Fibroblast of skin of left biceps (primary cell): ENCODE measurements at places on chromosomes 1 and 21.

DNA sequence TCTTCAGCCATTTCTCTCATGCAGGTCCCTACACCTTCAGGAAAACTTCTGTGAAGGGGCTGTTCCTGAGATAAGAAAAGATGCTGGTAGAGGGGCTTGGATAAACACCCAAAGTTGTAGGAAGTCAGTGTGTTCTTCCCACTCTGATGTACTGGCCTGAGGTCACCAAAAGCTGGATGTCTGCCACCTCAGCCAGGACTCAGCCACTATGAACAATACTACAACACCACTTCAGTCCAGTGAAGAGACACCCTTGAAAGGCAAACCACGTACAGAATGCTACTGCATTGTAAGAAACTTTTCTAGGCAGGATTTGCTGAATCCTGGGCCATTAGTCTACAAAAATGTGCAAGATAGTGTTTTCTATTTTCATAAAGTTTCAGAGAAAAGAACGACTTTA is 2.4 kb downstream of the PTPN14 start:
- no peak for DNase-seq

- no peak for DNase-seq
Observed at GRCh38 chr1:42931108-42931539, 27.5 kb downstream of the SLC2A1 start.

GRCh38 chr1:29953961-29954360 is 717.6 kb downstream of the PTPRU start:
- no peak for DNase-seq

DNA sequence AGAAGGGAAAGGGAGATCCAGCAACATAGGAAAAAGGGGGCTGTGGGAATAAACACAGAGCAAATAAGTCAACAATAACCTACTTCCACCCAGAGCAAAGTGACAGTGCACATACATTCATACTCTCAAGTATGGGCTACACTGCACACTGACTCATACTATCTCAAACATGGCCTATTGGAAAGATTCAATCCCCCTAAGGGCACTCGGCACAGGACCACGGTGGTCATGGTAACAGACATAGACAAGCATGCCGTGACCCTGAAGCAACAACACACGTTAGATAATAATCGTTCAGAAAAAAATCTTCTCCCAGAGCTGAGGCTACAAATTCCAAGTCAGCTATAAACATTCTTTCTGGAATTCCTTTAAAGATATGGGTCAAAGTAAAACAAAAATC is 16.8 kb upstream of the JAK1 start:
- DNase-seq, result no peak

DNA sequence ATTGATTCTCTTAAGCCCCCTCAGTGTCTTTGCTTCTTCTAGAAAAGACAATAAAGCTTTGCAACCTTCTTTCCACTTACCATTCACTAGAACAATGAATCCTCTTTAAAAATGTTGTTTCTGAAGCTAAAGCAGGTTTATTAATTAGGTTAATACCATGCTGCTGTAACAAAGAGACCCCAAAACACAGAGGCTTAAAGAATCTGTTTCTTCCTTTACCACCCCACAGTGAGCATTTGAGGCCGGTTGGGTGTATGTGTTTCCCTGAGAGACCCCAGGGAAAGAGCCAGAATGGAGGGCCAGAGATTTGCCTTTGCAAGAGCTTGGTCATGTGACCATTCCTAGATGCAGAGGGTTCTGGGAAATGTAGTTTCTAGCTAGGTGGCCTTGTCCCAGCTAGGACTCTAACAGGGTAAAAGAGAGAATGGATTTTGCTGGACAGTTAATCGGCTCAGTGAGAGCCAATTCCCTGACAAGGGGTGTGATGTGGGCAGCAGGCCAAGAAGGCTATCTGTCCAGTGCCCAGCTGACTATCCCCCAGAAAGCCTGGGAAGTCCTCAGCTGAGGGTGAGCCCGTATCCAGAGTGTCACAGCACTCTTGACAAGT is 191.8 kb upstream of the TMEM51 start:
- no peak for DNase-seq

GRCh38 chr1:153933430-153933829 is 10.7 kb upstream of the GATAD2B start:
- no peak for DNase-seq

DNA sequence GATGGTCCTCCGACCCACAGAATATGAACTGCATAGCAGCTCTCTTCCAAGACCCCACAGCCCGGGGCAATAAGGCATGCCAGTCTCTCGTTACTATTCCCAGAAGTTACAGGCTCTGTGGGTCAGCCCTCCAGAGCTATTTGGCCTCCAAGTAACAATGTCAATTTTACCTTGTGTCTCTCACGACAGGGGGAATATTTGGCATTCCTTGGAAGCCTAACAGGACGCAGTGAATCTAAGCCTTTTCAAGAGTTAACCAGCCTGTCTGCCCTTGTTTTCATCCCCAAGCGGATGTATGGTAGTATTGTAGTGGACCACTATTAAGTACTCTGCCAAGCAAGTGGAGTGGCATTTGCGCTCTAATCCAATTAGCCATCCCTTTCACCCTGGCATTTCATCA is 24.4 kb upstream of the GNG4 start:
- no peak for DNase-seq

- no peak for DNase-seq
Observed at GRCh38 chr1:4590756-4591155, 63.7 kb upstream of the AJAP1 start.

DNA sequence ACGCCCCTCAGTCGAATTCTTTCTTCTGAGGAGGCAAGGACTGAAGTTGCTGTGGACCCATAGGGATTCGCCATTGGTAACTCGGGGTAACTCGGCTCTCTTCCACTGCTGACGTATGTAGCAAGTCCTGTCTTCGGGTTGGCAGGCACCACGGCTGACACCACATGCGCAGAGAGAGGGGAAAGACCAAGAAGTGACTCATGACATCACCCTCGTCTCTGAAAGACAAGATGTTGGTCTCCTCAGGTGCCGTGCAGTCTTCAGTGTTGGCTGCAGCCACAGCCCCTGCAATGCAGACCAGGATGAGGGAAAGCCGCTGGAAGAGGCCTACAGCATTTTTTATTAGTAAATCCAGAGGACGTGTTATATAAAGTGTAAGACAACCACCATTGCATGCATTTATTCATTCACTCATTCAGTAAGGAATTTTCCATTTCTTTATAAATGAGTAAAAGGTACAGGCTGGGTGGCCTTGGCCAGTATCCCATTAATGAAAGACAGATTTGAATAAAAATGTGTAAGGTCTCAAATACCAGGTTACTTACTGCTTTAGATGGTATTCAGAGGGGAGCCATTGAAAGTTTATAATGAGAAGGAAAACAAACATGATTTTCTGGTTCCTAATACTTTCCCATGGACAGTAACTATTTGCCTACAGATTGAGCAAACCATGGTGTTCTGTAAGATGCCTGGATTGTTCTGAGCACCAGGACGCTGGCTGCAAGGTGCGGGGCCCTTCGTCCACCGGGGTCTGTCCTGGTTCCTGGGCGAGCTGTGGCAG is 50.7 kb upstream of the IRF2BP2 start:
- no peak for DNase-seq

DNA sequence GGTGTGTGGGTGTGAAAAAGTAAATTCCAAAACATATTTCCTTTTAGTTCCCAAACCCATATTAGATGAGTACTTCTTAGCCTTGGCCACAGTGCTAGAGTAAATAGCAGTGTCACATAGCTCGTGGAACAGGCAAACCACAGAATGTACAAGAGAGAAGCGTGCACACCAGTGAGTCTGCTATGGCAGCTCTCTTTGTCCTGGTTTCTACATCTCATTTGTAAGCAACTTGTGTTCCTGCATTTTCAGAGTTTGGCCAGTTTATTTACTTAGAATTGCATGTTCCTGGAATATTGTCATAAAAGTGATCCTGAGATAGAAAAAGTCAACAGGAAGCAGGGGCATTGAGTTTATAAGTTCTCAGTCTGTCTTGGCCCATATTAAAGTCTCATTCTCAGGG is 142.1 kb downstream of the DHRS3 start:
- DNase-seq, result no peak

- DNase-seq, result no peak
Observed at GRCh38 chr1:240169188-240169587, 77.5 kb downstream of the FMN2 start.

- DNase-seq, result no peak
Observed at GRCh38 chr1:119288751-119289150, 79.8 kb upstream of the HAO2 start.

- no peak for DNase-seq
Observed at GRCh38 chr1:29470788-29471119, 234.4 kb downstream of the PTPRU start.

GRCh38 chr1:109027841-109028240 is 14.1 kb downstream of the WDR47 start:
- DNase-seq, result no peak

DNA sequence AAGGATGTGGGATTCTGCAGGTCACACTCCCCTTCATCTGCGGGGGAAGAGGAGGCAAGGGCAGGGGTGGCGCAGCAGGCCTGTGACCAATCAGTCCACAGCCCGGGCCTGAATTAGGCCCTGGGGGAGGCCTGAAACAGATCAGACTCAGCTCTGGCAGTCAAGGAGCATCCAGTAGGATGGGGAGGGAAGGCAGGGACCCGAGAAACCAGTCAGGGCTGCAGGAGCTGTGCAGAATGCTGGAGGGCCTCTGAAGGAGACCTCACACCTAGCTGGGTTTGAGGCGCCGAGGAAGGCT is 12.7 kb downstream of the TNNT2 start:
- DNase-seq, result no peak

- no peak for DNase-seq
Observed at GRCh38 chr1:220149742-220150141, 55.8 kb downstream of the IARS2 start.

- DNase-seq, result no peak
Observed at GRCh38 chr1:13950637-13951036, 250.6 kb downstream of the PRDM2 start.

GRCh38 chr1:11749203-11749689 is 12.7 kb upstream of the C1orf167 start:
- DNase-seq, result no peak

GRCh38 chr1:89823679-89824292 is 3.0 kb downstream of the LRRC8D start:
- DNase-seq, result no peak

GRCh38 chr1:79235301-79236002 is 228.9 kb upstream of the ADGRL4 start:
- no peak for DNase-seq

DNA sequence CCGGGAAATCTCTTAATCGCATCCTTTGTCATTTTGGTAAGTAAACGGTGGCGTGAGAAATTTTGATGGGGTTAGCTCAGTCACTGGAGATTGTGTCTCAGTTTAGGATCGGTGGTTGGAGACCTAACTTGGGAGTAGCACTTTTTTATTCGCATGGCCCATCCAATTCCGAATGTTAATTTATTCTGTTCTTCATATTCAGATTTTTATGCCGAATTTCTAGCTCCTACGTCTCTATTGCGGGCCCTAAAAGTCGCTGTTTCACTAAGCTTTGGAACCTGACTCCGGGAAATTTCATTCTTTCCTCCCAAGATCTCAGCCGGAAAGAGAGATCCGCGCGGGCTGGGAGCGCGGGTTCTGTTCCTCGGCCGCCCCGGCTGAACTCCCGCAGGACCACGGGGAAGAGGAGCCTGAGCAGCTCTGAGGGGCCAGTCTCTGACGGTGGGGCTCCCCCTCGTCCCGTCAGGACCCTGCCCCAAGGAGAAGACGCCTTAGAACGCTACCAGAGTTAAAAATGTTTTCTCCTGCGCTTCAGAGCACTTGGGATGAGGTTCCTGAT is 279.7 kb downstream of the FAM72C start:
- no peak for DNase-seq

DNA sequence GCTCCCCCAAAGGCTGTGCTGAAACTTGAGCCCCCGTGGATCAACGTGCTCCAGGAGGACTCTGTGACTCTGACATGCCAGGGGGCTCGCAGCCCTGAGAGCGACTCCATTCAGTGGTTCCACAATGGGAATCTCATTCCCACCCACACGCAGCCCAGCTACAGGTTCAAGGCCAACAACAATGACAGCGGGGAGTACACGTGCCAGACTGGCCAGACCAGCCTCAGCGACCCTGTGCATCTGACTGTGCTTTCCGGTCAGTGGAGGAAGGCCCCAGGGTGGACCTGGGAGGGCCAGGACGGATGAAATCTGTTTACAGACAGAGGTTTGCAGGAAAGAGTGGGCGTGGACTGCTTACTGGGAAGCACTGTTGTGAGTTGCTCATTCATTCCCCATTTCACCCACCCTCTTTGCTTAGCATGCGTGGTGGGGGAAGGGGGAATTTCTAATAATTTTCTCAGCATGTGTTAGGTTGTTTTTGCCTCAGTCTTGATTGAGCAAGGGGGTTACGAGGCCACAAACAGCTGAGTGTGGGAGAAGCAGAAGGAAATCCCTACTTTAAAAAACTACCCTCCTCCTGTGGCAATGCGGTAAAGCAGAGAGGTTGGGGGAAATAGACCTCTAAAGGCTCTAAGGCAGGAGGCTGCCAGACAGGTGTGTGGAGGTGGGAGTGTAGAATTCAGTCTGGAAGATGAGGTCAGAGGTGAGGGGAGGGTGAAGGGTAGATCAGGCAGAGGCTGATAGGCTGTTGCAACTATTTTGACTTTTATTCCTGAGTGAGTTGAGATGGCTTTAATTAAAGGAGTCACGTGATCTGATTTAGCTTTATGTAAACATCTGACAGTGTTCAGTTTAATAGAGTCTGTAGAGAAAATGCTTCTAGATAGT is 1.3 kb downstream of the FCGR2A start:
- no peak for DNase-seq

- no peak for DNase-seq
Observed at GRCh38 chr1:163472651-163473248, 151.0 kb downstream of the NUF2 start.

GRCh38 chr1:162908780-162909179 is 47.8 kb upstream of the CCDC190 start:
- peak; percentile 45 for DNase-seq

DNA sequence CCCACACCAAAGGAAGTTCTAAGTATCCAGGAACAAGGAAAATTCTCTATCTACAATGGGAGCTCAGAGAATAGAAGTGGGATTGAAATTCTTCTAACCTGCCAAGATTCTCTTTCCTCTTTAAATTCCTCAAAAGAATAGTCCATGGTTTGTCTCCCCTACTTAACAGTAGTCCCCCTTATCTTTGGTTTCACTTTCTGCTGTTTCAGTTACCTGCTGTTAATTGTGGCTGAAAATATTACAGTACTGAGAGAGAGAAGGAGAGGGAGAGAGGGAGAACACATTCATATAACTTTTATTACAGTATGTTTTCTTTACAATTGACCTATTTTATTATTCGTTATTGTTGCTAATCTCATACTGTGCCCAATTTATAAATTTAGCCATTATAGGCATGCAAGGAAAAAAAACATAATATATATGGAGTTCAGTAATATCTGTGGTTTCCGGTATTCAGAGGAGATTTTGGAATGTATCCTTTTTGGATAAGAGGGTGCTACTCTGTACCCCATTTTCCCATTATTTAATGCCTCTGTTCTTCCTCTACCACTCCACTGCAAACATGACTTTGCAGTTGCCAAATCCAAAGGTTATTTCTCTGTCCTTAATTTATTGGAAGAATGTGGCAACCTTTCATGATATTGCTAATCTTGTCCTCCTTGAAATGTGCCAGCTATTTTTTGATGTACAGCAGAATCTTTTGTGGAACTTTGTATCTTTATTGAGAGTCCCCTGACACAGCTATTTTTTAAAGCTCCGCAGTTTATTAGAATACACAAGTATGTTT is 68.0 kb downstream of the USP25 start:
- DNase-seq, result no peak

GRCh38 chr1:117632269-117633067 is 26.6 kb downstream of the TENT5C start:
- DNase-seq, result no peak
